Aortic smooth muscle cell (primary cell): ENCODE measurements at places on chromosomes 4 and X. TPM values are rescaled to one million over a fixed set of nuclear protein-coding genes. Genes with fewer than 3 reads are reported as not detected.

Gene BEND2
- not detected in 2 replicates for total RNA-seq

Gene AMTN
- 0.12 TPM in 1 of 2 replicates, not detected in the other for total RNA-seq

Gene MID2
- total RNA-seq: 12.0 and 12.9 TPM in 2 replicates

Gene DUSP9
- not detected in 2 replicates for total RNA-seq

Gene MAD2L1
- total RNA-seq: 11.8 and 20.3 TPM in 2 replicates

Gene TMEM128
- total RNA-seq: 20.0 and 30.0 TPM in 2 replicates

Gene AKAP4
- total RNA-seq: not detected in 2 replicates

Gene FAM149A
- total RNA-seq: 13.9 and 17.7 TPM in 2 replicates

Gene MAPK10
- total RNA-seq: 26.1 and 28.1 TPM in 2 replicates

Gene RNF175
- total RNA-seq: not detected in 2 replicates

Gene OR13H1
- total RNA-seq: not detected in 2 replicates

Gene MGST2
- total RNA-seq: 6.7 and 6.9 TPM in 2 replicates

Gene CLCN5
- total RNA-seq: 13.7 and 14.1 TPM in 2 replicates

Gene ASB5
- not detected in 2 replicates for total RNA-seq

Gene UGT2B17
- not detected in 2 replicates for total RNA-seq

Gene IGSF1
- 1.1 and 1.7 TPM in 2 replicates for total RNA-seq

Gene KLHL13
- total RNA-seq: 14.1 and 37.9 TPM in 2 replicates

Gene KIT
- 1.1 and 1.3 TPM in 2 replicates for total RNA-seq

Gene ABCE1
- 73.0 and 106 TPM in 2 replicates for total RNA-seq

Gene LCORL
- 8.1 and 9.9 TPM in 2 replicates for total RNA-seq

Gene FMR1
- 42.7 and 51.1 TPM in 2 replicates for total RNA-seq

Gene GPR50
- not detected in 2 replicates for total RNA-seq

Gene AFF2
- 0.25 and 0.40 TPM in 2 replicates for total RNA-seq

Gene ETNPPL
- total RNA-seq: 0.26 TPM in 1 of 2 replicates, not detected in the other

Gene RAB39B
- total RNA-seq: 0.06 and 0.13 TPM in 2 replicates

Gene EDA2R
- total RNA-seq: 8.3 and 9.0 TPM in 2 replicates

Gene HSFX4
- total RNA-seq: not detected in 2 replicates

Gene TLR3
- 3.7 and 6.9 TPM in 2 replicates for total RNA-seq

Gene NSUN7
- 0.12 TPM in 1 of 2 replicates, not detected in the other for total RNA-seq

Gene ADAMTS3
- total RNA-seq: 11.1 and 31.7 TPM in 2 replicates

Gene NDNF
- total RNA-seq: 0.25 TPM in 1 of 2 replicates, not detected in the other

Gene SSX1
- total RNA-seq: not detected in 2 replicates

Gene STAP1
- not detected in 2 replicates for total RNA-seq

Gene GC
- total RNA-seq: not detected in 2 replicates

Gene UGT2B11
- total RNA-seq: not detected in 2 replicates

Gene ADGRL3
- 0.06 and 3.0 TPM in 2 replicates for total RNA-seq

Gene MFSD8
- total RNA-seq: 15.1 and 17.0 TPM in 2 replicates
